CD14-positive monocyte (primary cell): ENCODE measurements at places on chromosomes 4 and X.

GRCh38 chr4:73589887-73590801 lies 30.1 kb downstream of the RASSF6 start:
- DNase-seq, result no peak

- DNase-seq, result no peak
Observed at GRCh38 chr4:40909363-40909876, 159.7 kb downstream of the NSUN7 start.

DNA sequence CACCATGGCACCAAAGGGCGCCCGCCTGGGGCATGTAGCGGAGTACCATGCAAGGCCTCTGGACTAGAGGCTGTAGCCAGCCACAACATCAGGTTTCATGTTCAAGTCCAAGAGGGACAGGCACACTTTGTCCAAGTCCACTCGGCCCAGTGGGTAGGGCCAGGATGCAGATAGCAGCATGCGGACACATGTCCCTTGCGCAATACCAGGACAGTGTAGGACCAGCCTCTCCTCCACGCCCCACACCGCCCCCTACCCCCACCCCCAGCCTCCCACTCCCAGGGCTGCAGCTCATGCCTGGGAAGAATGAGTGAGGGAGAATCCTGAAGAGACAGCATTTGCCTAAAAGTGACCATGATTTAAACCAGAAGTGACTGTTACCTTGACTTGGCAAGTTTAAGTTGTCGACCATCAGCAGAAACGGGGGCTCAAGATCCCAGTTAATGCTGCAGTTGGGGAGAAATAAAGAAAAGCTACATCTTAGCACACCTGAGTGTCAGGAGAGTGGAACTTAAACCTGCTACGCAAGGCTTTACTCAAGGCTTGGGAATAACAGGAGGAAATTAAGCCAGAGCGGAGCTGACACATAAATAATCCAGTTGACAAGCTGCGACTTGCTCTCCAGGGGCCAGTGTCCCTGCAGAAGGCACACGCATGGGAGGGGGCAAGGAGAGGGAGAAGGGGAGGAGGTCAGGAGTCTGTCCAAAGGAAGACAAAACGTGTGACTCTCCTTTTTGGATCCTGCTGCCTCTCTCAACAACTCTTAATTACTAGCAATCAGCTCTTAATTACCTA lies 221.7 kb downstream of the BCOR start:
- no peak for DNase-seq

GRCh38 chrX:130028196-130028595 lies 45.8 kb downstream of the BCORL1 start:
- DNase-seq, result peak; percentile 43

GRCh38 chr4:7591409-7592053 lies 156.8 kb upstream of the PSAPL1 start:
- no peak for DNase-seq

DNA sequence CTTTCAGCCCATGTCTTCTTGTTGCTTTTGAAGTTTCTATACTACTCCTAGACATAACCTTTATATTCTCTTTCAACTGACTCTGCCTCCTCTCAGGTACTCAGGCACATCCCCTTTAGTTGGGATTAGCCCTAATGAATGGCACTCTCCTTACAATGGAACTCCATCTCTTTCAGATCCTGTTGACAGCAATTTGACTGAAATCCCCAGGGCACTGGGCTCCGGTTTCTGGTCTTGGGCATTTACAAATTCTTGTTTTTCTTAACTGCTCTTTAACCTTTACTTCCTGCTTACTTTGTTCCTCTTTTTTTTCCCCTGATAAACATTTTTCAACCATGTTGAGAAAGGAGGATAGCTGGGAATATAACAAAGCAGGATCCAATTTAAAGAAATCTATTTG lies 68.9 kb downstream of the ENOX2 start:
- peak; percentile 10 for DNase-seq

DNA sequence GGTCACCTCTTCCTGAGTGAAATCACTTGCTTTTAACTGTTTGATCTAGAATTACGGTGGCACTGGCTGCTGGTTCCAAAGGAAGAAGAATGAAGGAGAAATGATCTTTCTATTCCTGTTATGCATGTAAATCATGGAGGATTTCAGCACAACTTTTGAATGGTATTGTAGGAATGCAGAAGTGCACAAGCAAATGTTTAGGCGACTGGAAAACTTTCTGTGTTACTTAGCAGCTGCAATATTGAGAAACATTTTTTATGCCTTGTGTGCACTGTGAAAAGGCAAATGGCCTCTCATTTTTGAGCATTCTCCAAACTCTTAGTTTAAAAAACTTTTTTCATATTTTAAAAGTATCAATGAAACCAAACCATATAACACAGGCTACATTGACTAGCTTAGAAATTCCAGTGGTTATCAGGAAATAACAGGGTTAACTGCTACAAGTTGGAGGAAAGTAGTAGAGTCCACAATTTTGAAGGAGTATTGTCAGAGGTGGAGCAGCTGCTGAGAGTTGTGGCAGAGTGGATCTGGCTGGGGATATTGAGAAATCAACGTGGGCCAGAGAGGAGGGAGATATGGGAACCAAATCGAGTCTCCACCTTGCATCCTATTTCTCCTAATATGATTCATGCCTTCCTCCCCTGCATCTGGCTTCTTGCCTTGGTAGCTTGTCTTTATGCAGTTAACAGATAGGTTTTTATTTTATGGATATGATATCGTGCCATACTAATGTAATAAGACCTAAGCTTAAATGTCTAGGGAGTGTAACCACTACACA lies 32.0 kb upstream of the FHL1 start:
- DNase-seq, result no peak

- DNase-seq, result peak; percentile 1
Observed at GRCh38 chr4:145886871-145887240, 51.8 kb downstream of the ZNF827 start.

- no peak for DNase-seq
Observed at GRCh38 chr4:24141836-24142235, 252.0 kb upstream of the PPARGC1A start.

DNA sequence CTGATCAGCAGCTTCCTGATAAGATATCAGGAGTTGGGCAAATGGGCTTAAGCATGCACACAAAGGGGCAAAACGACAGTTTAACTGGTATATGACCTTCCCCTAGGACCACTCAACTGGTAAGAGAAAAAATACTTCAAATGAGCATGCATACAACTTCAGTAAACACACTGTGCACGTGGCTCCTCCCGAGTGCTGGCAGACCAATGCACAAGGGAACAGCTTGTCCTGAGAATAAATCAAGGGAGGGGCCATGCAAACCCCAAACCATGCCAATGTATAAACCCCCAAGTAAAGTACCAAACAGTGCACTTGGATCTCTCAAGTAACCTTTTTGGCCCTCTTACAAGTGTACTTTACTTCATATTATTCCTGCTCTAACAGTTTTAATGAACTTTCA lies 293.3 kb upstream of the TBX22 start:
- DNase-seq, result no peak

- DNase-seq, result peak; percentile 13
Observed at GRCh38 chr4:153082322-153083301, 121.6 kb upstream of the TRIM2 start.

DNA sequence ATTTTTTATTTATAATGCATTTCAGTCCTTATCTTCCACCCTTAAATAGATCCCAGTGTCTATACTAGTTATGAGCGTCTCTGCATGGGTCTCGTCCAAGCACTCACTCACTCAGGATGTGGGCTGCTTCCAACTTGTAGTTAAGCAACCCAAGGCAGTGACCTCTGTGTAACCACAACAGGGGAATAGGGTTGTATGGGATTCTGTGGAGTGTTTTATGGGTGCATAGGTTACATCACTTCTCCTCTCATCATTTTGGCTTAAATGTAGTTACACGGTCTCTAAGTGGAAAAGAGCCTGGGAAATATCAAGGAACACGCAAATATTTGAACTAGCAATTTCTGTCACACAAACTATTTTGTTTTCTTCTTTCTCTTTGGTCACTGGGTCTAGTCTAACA lies 931.0 kb downstream of the STIM2 start:
- no peak for DNase-seq

DNA sequence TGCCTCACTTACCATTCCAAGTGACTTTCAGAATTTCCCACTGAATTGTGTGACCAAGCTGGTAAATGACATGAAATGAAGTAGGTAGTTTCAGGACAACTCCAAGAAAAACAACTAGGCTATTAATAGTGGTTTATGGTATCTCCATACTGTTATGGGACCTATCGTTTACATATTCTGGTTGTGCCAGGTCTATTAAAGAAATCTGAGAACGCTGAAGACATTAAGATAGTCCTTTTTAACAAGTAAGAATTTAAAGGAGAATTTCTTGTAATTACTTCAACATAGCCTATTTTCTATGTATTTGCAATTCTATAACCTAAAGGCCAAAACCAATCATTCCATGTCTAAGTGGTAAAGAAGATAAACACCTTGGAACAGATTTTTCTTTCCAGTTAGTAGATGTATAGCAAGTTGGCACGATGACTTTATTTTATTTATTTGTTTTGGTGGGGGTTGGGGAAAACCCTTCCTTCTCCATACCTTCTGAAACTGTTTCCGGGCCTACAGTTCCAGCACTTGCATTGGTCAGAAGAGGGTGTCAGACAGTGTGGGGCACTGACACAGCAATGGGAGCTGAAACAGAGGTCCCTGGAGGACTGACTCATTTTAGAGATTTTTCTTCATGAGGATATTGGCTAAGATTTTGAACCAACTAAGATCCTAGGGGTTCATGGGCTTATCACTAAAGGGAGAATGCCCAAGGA lies 7.6 kb upstream of the DCLK2 start:
- DNase-seq, result no peak

DNA sequence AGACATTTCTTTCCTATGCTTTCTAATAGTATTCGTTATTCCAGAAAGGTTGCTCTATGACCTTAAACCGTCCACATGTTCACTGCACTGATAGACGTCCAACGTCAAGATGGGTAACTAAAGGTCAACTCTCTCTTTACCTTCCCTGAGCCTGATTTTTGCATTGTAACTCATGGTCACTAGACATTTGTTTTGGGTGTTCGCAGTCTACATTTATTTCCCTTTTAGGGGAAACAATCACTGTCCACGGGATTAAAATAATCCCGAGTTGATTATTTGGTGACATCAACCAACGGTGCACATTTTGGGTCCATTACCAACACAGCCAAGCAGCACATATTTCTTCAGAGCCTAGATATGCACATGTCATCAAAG lies 540 bp upstream of the HADH start:
- no peak for DNase-seq

- no peak for DNase-seq
Observed at GRCh38 chr4:142519342-142519741, 326.8 kb downstream of the INPP4B start.

DNA sequence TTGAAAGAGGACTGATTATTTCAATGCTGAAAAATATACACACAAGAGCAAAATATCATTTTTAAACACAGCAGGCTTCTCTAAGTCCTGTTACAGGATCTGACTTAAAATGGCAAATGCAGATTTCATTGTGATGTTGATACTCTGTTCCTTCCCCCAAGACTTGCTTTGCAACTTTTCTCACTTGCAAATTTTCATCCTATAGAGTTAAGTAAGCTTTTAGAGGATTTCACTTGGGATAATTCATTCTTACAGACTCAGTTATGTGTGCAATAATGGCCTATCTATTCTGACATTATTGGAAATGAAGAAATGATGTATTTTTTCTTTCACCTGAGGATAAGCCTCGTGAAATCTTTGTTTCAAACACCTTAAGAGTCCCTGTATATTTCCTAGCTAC lies 2403.2 kb downstream of the ARAP2 start:
- DNase-seq, result no peak

- no peak for DNase-seq
Observed at GRCh38 chr4:164779811-164780216, 25.9 kb downstream of the SMIM31 start.

DNA sequence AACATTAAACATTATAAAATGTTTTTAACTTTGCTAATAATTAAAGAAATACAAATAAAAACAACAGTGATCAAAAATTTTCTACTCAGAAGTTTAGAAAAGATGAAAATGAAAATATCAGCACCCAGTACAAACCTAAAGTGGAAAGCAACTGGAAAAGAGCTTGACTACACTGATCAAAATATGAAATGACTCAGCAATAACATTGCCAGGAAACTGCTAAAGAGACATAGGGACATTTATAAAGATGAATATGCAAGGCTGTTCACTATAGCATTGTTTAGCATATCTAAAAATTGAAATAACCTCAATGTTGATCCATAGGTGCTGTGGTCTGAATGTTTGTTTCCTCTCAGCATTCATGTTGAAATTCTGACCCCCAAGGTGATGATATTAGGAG lies 88.5 kb upstream of the NOCT start:
- DNase-seq, result no peak

GRCh38 chr4:8331575-8331955 lies 62.0 kb downstream of the HTRA3 start:
- no peak for DNase-seq

DNA sequence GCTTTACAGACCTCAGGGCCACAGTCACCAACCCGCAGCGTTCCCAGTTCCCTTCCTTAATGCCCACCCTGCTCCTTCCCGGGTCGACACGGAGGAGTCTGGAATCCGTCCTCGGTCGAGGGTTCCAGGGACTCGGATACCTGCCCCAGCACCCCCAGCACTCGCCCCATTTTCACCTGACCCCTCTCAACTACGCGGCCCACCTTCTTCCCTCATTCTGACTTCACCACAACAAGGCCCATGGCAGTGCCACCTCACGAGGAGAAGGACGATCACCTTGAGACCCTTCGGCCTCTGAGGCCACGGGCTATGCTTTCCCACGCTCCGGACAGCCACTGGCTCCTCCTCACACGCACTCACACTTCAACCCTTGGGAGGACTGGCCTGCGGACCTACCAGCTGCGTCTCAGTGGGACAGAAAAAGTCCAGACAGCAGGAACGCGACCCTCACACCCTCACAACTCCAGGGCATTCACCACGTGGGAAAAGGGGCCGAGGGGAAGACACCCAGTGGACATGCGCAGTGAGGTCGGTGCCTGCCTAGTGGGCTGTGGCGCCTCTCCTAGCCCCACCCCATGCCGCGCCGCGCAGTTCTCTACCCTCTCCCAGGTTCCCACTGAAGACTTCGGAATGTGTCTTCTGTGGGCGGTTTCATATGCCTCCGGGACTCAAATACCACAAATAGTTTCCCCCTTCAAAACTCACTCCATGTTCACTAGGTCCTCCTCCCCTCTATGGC lies at the start of gene XAGE3:
Gene XAGE3, minus strand, starts transcription at position 474 of the 739 bp plus-strand sequence. CDS start 950 bp downstream, outside the sequence.
- DNase-seq, result no peak

GRCh38 chrX:129115104-129115503 lies 408.2 kb downstream of the SMARCA1 start:
- DNase-seq, result no peak

- no peak for DNase-seq
Observed at GRCh38 chr4:153448003-153448731, 18.0 kb upstream of the TMEM131L start.

GRCh38 chrX:125150231-125150630 lies 169.4 kb upstream of the TEX13C start:
- DNase-seq, result no peak

GRCh38 chr4:39591290-39591689 lies 47.4 kb downstream of the SMIM14 start:
- DNase-seq, result no peak
